ENCODE measurements at places on chromosomes 3 and 15.
A peak's percentile ranks its signal among the peaks of the same experiment; 100 is the strongest.

DNA sequence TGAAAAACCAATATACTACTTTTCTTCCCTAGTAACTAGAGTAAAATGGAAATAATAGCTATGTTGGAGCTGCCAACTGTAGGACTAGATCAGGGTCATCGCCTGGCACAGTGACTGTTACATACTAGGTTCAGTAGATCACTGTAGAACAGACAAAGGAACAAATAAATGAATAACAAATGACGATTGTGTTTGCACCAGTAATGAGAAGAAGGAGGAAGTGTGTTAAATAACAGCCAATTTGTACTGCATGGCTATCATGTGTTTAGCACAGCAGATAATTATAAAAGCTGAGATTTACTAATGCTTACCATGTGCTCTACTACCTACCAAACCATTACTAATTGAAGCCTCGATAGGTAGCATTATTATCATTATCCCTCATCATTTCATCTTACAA lies 85.3 kb upstream of the FXR1 start:
- DNase-seq = no peak

- DNase-seq = no peak
Observed at GRCh38 chr3:53938645-53939044, 47.0 kb upstream of the SELENOK start.

GRCh38 chr3:119293105-119293870 lies 895 bp upstream of the ARHGAP31 start:
- no peak for DNase-seq

DNA sequence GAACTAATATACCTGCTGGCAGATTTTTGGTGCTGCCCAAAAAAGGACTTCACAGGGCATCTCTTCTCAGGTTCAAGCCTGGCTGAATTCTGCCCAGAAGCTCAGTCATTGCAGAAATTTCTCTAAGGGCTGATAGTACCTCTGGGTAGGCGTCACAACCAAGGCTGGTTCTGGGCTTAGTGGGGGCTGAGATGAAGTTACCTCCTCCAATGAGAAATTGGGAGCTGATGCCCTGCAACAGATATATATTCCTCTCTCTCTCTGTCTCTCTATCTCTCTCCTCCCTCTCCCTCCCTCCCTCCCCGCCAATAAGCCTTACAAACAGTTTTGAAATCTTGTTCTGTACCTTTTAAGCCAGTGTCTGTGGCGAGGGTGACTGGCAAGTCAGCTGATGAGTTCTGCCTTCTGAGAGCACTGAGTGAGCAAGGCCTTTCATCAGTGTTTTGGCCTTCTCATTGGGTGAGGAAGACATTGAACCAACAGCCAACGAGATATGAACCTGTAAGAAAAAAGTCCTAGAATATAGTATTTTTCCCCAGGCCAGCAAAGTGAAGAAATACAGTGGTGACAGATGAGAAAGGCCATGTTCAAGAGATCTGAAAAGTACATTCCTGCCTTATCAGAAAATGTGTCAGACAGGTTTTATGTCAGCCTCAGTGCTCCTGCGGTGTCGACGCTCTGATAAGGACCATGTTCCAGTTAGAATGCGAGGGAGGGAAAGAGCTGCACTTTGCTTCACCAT lies 45.5 kb downstream of the TMEM39A start:
- DNase-seq = no peak

DNA sequence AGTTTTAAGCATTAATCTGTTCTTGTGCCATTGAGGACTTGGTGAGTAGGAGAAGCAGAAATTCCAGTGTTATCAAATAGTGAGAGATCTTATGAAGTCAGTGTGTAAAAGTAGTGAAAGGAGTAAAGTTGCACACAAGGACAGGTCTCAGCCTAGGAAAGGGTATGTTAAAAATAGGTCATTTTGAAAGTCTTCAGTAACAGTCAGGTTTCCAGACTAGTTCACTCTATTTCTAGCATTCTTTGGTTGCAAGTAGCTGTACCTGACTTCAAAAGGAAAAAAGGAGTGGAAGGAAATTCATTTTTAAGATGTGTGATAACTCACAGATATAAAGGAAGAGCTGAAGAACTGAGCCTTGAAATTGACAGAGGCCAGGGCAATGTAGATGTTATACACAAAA lies 250.1 kb upstream of the SATB1 start:
- no peak for DNase-seq

GRCh38 chr3:96813820-96814650 lies at the start of gene EPHA6:
Gene EPHA6 (plus strand): TSS chr3:96814594.
- no peak for DNase-seq

- DNase-seq = no peak
Observed at GRCh38 chr15:40313531-40314398, 6.0 kb upstream of the PLCB2 start.

GRCh38 chr3:5488771-5489170 lies 301.3 kb downstream of the EDEM1 start:
- DNase-seq = no peak

DNA sequence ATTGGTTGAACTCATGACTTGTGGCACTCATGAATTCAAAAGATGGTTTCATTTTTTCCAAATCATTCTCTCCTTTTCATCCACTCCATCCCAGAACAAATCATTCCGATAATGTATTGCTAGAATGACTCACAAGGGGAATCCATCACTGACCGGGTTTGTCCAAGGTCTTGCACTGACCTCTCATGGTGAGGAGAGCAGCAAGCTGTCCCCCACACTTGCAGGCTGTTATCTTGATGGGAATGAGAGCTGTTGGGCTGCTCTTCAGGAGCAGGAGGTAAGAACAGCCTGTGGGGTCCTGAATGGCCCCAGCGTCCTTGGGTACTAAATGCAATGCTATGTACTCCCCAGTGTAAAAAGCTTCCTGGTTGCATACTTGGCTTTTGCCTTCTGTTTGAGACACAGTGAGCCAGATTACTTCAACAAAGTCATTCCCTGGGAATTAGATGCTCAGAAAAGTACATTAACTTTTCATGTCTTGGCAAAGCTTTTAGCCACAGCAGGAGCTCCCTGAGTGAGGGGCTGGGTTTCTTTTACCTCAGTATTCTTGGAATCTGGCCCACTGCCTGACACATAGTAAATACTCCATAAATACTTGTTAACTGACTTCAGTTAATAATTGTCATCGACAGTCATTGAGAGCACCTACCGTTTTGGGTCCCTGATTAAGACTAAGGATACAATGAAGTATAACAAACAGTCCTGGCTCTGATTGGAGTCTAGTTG lies 24.1 kb downstream of the CCNL1 start:
- peak; percentile 57 for DNase-seq

GRCh38 chr15:64046421-64047153 lies at the start of gene DAPK2:
Gene DAPK2 (minus strand): TSS chr15:64046485. CDS start chr15:64040261, 6,224 bp downstream.
- peak; percentile 44 for DNase-seq

DNA sequence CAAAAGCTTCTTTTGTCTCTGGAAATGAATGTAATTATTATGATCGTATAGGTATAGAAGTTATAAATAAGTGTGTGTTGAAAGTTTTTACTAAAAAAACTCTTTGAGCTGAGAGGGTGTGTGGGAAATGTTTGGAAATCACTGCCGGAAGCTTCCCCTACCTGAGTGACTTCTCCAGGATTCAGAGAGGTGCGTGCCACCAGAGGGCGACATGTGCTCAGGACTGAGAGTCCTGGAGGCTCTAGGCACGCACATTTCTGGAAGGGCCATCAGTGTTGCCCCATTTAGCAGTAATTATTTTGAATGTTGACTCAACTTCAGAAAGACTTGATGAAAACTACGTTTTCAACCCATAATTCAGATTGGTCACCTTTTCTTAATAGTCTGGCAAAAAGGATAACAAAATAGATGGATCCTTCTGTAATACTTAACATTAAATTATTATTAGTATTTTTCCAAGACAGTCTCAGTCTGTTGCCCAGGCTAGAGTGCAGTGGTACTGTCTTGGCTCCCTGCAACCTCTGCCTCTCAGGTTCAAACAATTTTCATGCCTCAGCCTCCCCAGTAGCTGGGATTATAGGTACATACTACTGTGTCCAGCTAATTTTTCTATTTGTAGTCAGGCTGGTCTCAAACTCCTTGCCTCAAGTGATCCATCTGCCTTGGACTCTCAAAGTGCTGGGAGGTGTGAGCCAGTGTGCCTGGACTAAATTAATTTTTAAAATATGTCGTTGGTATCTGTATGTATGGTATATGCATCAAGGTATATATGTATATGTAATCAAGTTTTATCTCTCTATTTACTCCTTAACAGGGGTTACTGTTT lies 34.5 kb downstream of the GPR171 start:
- peak; percentile 54 for DNase-seq

DNA sequence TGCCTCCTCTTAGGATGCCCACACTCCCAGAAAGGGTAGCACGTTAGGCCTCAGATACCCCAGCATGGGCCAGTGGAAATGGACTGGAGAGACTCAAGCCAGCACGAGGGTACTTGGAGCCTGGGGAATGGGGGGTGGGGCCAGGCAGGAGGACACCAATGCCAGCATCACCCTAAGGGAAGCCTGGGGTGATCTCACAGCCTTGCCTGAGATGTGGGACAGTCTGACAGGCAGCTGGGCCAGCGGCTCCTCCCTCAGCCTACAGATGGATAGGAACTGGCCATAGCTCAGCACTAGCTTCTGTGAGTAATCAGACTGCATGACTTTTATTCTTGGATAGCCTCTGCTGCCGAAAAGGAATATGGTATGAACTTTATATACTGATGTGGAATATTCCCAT lies 59.6 kb upstream of the MRPS22 start:
- DNase-seq = no peak

DNA sequence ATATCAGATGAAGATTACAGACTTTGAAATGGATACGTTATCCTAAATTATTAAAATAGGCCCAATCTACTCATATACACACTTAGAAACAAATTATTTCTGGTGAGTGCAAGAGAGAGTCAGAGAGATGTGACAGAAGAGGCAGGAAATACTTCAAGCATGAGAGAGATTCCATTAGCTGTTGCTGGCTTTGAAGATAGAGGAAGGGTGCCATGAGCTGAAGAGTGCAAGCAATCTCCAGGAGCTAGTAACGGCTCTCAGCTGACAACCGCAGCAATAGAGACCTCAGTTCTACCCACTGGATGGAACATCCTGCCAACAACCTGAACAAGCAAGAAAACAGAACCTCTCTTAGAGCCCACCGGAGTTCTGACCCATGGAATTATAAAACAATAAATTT lies 270.7 kb upstream of the SLITRK3 start:
- DNase-seq = no peak

DNA sequence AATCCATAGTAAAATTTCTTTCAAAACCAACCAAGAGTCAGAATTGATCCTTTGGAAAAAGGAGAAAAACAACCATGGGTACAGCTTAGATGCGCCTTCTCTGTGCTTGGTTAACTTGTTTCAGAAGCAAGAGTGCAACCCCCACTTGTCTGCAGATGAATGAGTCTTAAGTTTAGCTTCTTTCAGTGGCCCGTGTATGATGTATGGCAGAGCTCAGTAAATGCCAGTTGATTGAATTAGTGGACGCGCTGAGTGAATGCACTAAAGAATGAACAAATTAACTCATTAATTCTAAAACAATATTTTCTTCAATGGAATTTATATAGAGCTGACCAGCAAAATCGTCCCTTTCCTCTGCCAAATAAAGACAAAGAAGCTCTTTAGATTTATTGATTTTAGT lies 67.0 kb upstream of the ARHGEF3 start:
- DNase-seq = no peak

- DNase-seq = no peak
Observed at GRCh38 chr3:11306817-11307589, 34.8 kb downstream of the ATG7 start.

GRCh38 chr15:71809346-71809745 lies 1.0 kb upstream of the NR2E3 start:
- no peak for DNase-seq

DNA sequence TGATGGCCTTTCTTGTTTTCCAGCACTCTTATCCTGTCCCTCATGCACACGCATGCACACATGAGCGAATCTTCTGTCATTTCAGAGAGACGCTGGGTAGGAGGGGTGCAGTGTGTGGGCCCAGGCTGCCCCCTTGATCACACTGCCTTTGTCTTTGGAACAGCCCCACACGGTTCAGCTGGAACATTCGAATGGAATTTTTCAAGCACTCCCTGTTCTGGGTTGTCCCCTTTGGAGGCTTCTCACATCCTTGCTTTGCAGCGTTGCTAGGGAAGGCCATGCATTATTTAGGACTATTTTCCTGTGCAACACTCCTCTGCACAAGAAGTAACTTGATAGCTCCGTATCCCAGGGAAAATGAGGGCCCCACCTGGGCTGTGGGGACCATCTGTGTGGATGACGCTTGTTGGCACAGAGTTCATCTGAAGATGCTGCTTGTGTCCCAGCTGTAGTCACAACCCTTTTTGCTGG lies 78.4 kb downstream of the SPSB4 start:
- DNase-seq = no peak

DNA sequence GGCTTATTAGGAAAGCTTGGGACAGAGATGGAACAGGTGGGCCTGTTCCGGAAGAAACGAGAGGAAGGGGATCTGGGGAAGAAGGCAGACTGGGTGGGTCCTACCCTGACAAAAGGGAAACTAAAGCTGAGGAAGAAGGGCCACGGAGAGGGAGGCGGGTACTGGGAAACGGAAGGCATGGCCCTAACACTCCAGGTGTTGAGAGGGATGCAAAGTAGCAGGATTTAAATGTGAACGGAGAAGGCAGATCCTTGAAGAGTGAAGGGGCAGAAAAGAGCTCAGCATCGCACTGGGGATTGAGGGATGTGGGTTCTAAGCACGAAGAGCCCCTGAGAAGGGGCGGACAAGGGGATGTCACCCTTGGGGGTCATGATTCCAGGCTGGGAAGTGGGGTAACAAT lies 735 bp downstream of the STIMATE start:
- no peak for DNase-seq

- no peak for DNase-seq
Observed at GRCh38 chr3:41874022-41874421, 87.9 kb downstream of the ULK4 start.

- DNase-seq = no peak
Observed at GRCh38 chr3:14918356-14918860, 29.0 kb upstream of the NR2C2 start.

DNA sequence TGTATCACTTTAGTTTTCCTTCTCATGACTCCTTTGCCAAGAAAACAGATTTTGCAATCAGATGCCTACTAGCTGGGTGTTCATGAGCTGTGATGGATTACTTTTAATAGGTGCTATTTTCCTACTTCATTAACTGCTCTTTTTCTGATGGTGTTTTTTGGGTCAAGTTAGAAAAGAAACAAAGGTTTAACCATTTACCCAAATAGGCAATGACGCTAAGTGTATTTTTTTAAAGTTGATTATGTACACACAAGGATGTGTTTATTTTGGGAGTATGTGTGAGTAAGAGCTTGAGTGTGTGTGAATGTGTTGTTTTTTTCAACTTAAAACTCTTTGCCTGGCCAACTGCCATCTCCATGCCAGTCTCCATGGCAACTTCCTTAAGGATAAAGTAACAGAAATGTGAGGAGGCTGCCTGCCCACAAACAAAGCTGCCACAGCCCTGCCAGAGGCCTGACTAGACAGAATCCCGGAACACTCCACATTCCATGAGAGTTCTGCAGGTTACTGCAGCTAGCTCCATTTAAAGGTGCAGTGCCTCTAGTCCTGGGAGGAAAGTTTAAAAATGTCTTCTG lies 215.6 kb upstream of the RBMS3 start:
- peak; percentile 56 for DNase-seq

- DNase-seq = no peak
Observed at GRCh38 chr3:7650466-7650865, 789.6 kb downstream of the GRM7 start.

Data from uterus (tissue), 4 donors.